ENCODE measurements at places on chromosomes 7 and 10.

DNA sequence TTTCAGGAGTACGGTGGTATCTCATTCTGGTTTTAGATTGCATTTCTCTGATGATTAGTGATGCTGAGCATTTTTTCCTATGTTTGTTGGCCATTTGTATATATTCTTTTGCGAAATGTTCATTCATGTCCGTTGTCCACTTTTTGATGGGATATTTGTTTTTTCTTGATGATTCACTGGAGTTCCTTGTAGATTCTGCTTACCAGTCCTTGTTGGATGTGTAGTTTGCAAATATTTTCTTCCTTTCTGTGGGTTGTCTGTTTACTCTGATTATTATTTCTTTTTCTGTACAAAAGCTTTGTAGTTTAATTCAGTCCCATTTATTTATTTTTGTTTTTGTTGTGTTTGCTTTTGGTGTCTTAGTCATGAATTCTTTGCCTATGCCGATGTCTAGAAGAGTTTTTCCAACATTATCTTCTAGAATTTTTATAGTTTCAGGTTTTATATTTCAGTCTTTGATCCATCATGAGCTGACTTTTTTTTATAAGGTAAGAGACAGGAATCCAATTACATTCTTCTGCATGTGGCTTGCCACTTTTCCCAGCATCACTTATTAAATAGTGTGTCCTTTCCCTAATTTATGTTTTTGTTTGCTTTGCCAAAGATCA, 320.5 kb downstream of the MAGI2 start:
- no peak for DNase-seq

GRCh38 chr7:115153176-115153575, 231.3 kb downstream of the MDFIC start:
- DNase-seq = no peak

DNA sequence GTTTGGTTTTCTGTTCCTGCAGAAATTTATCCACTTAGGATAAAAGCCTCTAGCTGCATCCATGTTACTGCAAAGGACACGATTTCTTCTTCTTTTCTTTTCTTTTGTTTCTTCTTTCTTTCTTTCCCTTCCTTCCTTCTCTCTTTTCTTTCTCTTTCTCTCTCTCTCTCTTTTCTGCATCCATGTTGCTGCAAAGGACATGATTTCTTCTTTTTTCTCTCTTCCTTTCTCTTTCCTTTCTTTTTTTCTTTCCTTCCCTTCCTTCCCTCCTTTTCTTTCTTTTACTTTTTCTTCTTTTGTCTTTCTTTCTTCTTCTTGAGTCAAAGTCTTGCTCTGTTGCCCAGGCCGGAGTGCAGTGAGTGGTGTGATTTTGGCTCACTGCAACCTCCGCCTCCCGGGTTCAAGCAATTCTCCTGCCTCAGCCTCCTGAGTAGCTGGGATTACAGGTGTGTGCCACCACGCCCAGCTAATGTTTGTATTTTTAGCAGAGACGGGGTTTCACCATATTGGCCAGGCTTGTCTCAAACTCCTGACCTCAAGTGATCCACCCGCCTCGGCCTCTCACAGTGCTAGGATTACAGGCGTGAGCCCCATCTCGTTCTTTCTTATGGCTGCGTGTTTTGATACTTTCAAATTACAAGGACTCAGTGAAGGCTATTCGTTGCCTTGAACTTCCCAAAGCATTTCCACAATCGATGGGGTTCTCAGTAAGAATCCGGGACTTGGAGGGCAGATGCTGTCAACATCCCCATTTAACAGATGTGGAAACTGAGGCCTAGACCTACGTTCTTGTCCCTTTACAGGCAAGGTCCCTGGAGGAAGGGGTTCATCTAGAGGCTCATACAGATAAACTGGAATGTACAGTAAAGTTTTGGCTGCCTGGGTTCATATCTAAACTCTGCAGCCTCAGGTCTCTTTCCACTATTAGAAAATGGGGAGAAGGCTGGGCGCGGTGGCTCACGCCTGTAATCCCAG, 1.9 kb upstream of the GNB2 start:
- DNase-seq = no peak

- DNase-seq = no peak
Observed at GRCh38 chr10:101708073-101708472, 13.1 kb upstream of the FBXW4 start.

DNA sequence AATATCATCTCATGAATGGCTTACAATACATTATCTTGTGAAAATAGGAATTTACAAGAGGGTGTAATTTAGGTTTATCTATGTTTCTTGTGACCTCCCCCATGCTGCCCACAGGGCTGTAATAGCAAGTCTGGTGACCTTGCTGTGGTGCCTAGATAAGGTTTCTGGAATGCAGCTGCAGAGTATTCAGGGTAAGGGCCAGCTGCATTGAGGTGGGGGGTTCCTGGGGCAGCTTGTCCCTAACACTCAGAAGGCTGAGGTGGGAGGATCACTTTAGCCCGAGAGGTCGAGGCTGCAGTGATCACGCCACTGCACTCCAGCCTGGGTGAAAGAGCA, 5.3 kb upstream of the DHTKD1 start:
- no peak for DNase-seq

DNA sequence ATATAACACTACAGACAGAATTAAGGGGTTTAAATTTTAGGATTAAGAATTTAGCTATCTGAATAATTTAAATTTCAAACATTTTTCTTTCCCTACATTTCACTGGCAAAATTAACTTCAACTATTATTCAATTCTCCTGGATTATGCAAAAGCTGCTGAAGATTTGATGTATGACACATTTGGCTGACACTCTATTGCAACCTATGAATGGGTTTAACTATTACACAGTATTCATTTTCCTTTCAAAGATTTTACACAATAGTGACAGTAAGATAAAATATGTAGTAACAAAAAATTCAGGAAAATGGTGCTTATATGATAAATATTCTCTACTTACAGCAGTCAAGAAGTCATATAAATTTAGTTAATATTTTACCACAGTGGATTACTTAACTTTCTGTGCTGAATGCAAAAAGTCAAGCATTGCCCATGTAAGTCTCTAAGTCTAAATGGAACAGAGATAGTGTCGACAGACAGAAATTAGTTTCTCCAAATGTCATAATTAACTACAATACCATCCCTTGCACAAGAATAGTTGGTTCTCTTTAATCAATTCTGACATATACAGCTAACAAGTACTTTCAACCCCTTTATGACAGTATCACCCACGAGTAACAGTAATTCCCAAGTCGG, 194.1 kb upstream of the FRMD4A start:
- DNase-seq = no peak

- no peak for DNase-seq
Observed at GRCh38 chr10:15208221-15208620, 39.7 kb upstream of the NMT2 start.

DNA sequence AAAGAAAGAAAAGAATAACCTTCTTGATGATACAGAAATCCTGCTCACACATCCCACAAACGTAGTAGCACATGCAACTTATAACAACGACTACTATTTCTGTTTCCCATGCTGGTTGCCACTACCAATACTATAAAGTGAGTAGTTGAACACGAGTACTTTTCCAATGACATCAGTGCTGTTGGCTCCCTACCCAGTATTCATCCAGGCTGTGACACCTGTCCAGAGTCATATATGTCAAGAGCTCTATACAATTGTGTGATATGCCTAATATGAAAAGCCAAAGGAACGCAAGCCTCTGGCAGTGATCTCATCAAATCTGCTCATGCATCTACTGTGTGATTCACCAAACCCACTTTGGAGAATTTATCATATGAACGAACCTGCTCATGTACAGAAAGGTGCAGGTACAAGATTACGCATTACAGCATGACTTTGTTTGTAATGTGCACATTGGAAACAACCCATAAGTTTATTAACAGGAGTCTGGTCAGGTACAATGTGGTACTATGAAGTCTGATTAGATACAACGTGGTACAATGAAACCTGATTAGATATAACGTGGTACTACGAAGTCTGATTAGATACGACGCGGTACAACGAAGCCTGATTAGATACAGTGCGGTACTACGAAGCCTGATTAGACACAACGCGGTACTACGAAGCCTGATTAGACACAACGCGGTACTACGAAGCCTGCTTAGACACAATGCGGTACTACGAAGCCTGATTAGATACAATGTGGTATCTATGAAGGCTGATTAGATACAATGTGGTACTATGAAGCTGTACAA, 5.8 kb upstream of the ITIH5 start:
- no peak for DNase-seq

DNA sequence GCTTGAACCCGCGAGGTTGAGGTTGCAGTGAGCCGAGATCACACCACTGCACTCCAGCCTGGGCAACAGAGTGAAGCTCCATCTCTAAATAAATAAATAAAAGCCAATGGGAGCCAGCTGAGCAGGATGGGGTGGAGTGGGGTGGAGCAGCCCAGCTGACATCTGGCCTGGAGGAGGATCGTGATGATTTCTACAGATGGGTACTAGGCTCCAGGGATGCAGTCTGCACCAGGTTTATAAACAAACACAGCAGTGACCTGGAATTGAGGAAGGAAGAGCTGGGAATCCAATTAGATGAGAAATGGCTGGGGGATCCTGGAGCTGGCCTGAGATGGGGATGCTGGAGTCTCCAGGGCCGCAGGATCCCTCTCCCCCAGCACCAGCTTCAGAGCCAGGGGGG, 7.3 kb upstream of the GRIFIN start:
- no peak for DNase-seq

GRCh38 chr10:73054286-73054685, 42.4 kb downstream of the P4HA1 start:
- no peak for DNase-seq

DNA sequence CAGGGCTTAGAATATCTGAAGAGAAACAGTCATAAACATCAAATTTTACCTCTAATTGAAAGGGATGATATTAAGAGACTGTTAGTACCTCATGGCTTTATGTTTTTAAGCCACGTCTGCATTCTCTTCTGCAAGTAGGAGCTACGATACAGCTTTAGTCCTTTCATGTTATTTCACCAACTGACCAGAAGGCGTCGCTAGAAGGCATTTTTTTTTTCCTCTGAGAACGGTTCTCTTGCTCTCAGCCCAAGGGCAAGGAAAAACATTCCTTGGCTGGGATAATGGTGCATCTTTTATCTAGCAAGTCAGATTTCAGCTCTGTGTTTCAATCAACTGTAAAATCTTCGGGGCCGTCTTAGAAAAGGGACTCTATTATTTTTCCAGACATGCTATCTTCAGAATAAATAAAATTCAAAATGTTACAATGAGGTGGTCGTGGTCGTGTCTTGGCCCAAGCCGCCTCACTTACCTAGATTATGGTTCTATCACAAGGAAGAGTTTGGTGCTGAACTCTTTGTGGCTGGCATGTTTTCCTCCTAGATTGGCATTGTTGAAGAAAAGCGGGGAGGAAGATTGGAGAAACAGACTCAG, 41.6 kb upstream of the LYZL2 start:
- DNase-seq = no peak

- no peak for DNase-seq
Observed at GRCh38 chr10:19014034-19014433, 34.6 kb upstream of the MALRD1 start.

DNA sequence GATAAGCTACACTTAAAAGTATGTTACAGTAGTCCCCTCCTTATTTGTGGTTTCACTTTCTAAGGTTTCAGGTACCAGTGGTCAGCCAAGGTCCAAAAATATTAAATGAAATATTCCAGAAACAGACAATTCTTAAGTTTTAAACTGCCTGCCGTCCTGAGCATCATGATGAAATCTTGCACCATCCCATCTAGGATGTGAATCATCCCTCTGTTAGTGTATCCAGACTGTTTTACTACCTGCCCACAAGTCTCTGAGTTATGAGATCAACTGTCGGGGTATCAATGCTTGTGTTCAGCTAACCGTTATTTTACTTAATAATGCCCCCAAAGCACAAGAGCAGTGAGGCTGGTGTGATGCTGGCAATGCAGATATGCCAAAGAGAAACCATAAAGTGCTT, 11.4 kb downstream of the KDM7A start:
- no peak for DNase-seq

GRCh38 chr10:66981361-66982052, 55.7 kb downstream of the LRRTM3 start:
- no peak for DNase-seq

DNA sequence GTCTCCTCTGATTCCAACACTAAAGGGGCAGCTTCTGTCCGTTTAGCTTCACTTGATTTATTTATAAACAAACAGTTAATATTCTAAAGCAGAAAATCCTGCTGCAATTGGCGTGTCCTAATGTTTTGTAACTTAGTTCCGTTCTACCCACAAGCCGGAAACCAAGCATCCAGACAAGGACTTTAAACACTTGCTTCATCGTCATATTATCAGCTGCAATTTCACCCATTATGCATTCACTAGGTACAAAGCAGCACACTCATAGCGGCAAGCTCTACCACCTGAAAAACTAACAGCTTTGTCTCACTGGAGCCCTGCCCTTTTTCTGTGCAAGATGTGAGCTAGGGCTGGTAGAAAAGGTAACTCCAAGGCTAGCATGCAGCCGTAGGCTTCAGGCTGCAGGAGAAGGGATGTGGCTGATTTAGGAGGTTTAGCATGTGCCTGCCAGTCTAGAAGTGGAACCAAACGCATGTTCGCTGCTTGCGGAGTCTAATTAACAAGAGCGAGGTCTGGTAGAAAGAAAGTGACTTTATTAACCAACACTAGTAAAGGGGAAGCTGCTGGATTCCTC, 43.7 kb upstream of the BPGM start:
- DNase-seq = no peak

- DNase-seq = no peak
Observed at GRCh38 chr10:26887611-26888215, 27.0 kb upstream of the ABI1 start.

DNA sequence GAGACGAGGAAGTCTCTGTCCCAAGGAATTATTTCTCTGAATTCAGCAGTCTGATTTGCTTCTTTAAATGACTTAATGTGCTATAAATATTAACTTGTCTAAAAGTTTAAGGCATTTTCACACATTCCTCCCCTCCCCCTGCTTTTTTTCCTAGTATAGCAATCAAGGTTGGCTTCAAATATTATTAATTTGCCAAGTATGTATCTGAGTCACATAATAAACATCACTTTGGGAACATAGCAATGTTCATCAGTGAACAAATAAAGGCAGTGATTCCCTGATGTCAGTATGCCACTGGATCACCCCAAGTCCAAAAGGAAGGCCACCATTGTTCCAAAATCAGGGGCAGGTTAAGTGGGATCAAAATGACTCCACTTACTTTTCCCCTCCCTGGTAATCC, 40.5 kb downstream of the PDE6C start:
- no peak for DNase-seq

GRCh38 chr7:159062569-159062968, 82.1 kb downstream of the VIPR2 start:
- DNase-seq = no peak

DNA sequence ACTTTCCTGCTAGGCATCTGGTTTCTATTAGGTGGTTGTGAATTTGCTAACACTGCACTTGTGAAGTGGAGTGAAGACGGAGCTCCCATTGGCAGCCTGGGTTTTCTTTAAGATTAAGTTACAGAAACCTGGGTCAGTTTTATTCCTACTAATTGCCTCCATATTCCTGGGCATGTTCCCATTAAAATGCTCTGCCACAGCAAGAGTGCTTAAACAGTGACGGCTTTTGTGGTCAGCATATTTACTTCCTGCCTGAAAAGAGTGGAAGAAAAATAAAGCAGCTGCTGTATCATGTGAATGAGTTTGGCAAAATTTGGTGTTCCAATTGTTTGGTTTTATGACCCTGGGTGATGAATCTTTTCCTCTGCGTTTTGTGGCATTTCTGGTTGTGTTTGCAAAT, 96.9 kb upstream of the PLXDC2 start:
- no peak for DNase-seq

- DNase-seq = no peak
Observed at GRCh38 chr10:93745408-93746065, 12.2 kb upstream of the LGI1 start.

Measured in activated T-helper 9 cell treated with anti-CD3 and anti-CD28 coated beads, Interleukin-2, amount 50 U/mL, for 16 hours (primary cell).